Karpas-422 (cell line): ENCODE measurements at places on chromosomes 6 and 20.

GRCh38 chr6:95785785-95786184, 208.4 kb downstream of the MANEA start:
- no peaks in the 10 kb centered on the region for H3K36me3 ChIP-seq
- H3K27ac ChIP-seq = no peak overlapping the region
- no peak overlapping the region for H3K4me3 ChIP-seq
- H3K4me1 ChIP-seq = no peaks in the 10 kb centered on the region

- peak; percentile 61 for DNase-seq
- no peaks in the 10 kb centered on the region for H3K27me3 ChIP-seq
- H3K4me1 ChIP-seq = no peaks in the 10 kb centered on the region
- H3K27ac ChIP-seq = no peak overlapping the region
- no peaks in the 10 kb centered on the region for H3K36me3 ChIP-seq
These were observed 37.7 kb upstream of the SLC4A11 start for GRCh38 chr20:3276680-3277015.

DNA sequence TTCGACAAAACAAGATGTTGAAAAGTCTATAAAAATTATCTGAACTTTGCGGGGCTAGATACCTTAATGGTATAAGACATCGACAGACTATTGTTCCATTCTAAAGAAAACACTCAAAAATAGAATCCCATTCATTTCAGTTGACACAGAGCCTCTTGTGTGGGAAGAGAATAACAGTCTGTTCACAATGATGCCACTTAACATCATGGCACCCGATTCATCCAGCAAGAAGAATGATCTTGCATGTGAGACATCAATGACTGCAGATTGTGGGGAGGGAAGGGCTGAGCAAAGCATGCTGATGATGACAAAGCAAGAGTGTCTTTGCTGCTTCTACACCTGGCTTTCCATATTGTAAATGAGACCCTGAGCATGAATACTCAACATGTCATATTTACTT, 49.7 kb upstream of the ARMH2 start:
- H3K4me1 ChIP-seq = no peaks in the 10 kb centered on the region
- no peak overlapping the region for H3K27ac ChIP-seq
- H3K27me3 ChIP-seq = no peaks in the 10 kb centered on the region
- DNase-seq = no peak

GRCh38 chr6:147448775-147449174, 59.7 kb upstream of the SAMD5 start:
- no peak overlapping the region for H3K4me3 ChIP-seq
- H3K27me3 ChIP-seq = no peaks in the 10 kb centered on the region
- H3K36me3 ChIP-seq = no peaks in the 10 kb centered on the region
- no peak for DNase-seq
- H3K4me1 ChIP-seq = peaks cover 12% of the 10 kb centered on the region
- no peak overlapping the region for H3K27ac ChIP-seq

DNA sequence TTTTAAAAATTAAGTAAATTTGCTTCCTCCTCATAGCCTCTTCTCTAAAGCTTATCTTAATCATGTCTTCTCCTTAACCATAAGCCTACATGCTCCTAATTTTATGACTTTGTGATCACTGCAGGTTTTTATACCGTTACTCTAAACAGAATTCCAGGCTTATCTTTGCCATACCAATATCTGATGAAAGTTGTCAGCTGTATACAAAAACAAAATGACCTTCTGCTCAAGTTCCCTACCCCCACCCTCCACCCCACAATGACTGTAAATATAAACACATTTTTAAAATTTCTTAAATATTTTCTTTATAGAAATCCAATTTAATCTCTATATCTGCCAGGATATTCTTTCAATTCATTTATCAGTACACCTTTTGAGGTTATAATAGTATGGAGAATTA, 60.5 kb upstream of the SGK1 start:
- no peaks in the 10 kb centered on the region for H3K36me3 ChIP-seq
- H3K27ac ChIP-seq = no peak overlapping the region
- H3K27me3 ChIP-seq = no peaks in the 10 kb centered on the region
- no peak overlapping the region for H3K4me3 ChIP-seq
- peaks cover 6% of the 10 kb centered on the region for H3K4me1 ChIP-seq

GRCh38 chr6:38350942-38351341, 288.8 kb downstream of the BTBD9 start:
- H3K4me3 ChIP-seq = no peak overlapping the region
- H3K27ac ChIP-seq = no peak overlapping the region
- H3K27me3 ChIP-seq = no peaks in the 10 kb centered on the region
- no peak for DNase-seq
- H3K36me3 ChIP-seq = no peaks in the 10 kb centered on the region
- no peaks in the 10 kb centered on the region for H3K4me1 ChIP-seq

DNA sequence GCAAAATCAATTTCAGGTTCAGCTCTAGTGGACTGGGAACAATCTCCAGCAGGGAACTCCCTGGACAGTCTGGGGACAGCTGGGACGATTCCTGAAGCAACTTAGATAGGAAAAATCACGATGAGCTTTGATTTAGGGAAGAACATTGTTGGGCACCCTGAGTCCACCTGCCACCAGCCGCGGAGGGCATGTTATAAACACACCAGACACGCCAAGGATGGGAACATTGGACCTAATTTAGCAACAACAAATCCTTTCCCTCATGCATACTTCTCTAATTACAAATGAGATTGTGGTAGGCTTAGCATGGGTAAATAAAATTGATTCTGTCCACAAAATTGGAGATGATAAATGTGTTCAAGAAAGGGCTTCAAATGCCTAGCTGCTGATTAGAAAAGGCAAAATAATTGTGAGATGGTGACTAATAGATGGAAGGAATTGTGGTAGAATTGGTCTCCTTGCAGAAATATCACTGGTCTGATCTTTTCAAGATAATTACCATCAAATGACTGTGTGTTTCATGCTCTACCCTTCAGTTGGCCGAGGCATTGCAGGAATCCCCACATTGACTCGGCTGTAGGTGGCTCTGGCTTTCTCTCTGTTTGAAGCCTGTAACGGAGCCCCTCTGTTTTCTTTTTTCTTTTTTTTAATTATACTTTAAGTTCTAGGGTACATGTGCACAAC, 6.1 kb upstream of the NANP start:
- DNase-seq = no peak
- peaks cover 7% of the 10 kb centered on the region for H3K36me3 ChIP-seq
- H3K4me1 ChIP-seq = peaks cover 4% of the 10 kb centered on the region
- no peak overlapping the region for H3K27ac ChIP-seq
- no peaks in the 10 kb centered on the region for H3K27me3 ChIP-seq

DNA sequence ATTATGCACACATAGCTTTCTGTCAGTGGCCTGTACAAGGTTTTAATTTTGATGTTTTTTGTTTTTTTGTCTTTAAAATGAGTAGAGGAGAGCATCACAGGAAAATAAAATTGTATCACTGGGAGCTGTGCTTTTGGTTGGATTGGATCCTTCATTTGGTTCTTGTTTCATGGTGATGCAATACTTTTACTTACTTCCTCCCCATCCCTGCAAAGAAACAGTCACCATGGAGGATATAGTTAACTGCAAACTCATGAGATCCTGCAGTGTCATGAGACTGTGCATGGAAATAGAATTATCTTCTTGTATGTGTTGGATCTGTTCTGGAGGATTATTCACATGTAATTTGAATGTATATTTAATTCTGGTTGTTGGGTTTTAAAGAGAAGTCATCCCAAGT, 122.3 kb downstream of the JARID2 start:
- no peaks in the 10 kb centered on the region for H3K27me3 ChIP-seq
- DNase-seq = no peak
- H3K27ac ChIP-seq = no peak overlapping the region
- no peaks in the 10 kb centered on the region for H3K36me3 ChIP-seq
- H3K4me3 ChIP-seq = no peak overlapping the region
- no peaks in the 10 kb centered on the region for H3K4me1 ChIP-seq

DNA sequence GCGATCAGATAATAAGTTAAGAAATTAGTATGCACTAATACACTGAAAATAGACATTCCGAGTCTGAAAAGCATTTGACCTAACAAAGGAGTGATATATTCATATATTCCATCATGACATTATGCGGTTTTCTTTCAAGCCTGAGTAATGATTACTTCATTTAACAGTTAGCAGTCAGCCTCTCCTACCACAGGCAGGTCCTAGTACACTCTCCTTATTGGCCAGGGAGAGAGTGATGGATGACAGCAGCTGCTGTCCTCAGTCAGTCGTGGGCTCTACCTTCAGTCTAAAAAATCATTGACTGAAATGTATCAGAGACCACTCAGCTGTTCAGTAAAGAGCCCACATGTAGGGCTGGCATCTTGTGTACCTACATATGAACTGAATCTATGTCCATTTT, 33.2 kb upstream of the VGLL2 start:
- H3K4me3 ChIP-seq = no peak overlapping the region
- H3K36me3 ChIP-seq = no peaks in the 10 kb centered on the region
- H3K27ac ChIP-seq = no peak overlapping the region

- H3K27me3 ChIP-seq = no peaks in the 10 kb centered on the region
- H3K4me1 ChIP-seq = 0 out of 2 replicates have a peak, but pooled peaks cover 3% of the 10 kb centered on the region
- H3K4me3 ChIP-seq = no peak overlapping the region
- no peaks in the 10 kb centered on the region for H3K36me3 ChIP-seq
These were observed 8.8 kb upstream of the SRSF6 start for GRCh38 chr20:43448748-43449535.

DNA sequence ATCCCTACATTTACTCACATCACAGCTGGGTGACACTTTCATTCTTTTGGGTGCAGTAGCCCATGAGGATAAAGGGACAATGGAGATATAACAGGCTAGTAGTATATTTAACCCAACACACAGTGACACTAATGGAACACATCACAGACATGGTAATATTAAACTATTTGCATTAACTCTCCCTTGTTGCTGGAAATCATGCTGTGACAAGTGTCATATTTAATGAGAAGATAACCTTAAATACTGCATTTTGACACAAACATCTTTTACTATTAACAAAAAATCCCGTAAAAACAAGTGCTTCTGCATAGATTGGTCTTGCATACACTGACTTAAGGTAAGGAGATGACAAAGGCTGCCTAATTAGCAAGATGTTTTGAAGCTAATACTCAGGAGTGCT, 45.5 kb downstream of the CNR1 start:
- H3K4me1 ChIP-seq = no peaks in the 10 kb centered on the region
- no peak overlapping the region for H3K4me3 ChIP-seq
- H3K27me3 ChIP-seq = 0 out of 2 replicates have a peak, but pooled peaks cover 2% of the 10 kb centered on the region
- H3K36me3 ChIP-seq = no peaks in the 10 kb centered on the region

DNA sequence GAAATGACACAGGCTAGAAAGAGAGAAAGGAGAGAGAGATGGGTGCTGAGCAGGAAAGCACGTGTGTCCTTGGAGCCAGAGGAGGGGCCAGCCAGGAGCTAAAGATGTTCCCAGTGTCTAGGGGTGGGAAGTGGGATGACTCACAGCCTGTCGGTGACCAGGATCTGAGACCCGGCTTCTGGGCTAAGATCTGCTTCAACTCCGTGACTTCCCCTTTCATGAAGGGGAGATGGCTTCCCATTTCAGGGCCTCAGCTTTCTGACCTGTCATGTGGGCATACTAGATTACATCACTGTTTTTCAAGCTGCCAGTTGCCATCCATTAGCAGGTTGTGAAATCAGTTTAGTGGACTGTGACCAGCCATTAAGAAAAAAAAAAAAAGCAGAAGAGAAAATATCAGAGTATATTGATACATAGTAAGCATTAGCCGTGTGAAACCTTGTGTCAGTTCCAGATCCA, 5.4 kb downstream of the TGM3 start:
- H3K36me3 ChIP-seq = no peaks in the 10 kb centered on the region
- no peaks in the 10 kb centered on the region for H3K27me3 ChIP-seq
- H3K4me1 ChIP-seq = peaks cover 9% of the 10 kb centered on the region
- no peak overlapping the region for H3K4me3 ChIP-seq

DNA sequence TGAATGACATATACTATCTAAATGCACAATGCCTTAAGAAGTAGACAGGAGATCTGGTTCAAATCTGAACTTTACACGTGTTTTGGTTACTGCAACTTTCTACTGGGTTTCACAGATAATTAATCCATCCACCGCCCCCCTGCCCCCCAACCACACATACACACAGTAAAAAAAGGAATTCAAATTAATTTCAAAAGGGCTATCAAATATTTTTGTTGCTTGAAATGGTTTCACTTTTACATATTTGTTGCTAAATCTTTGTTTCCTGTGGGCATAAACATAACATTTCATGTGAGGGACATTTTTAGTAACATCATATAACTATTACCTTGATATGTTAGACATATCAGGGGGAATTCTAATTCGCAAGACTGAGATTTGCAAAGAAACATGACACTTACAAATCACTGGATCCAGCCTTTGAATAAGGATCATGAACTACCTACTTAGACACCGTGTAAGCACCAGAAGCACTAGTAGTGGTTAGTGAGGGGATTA, 7.5 kb downstream of the NEDD9 start:
- no peak overlapping the region for H3K27ac ChIP-seq
- no peaks in the 10 kb centered on the region for H3K4me1 ChIP-seq
- H3K36me3 ChIP-seq = no peaks in the 10 kb centered on the region
- no peak for DNase-seq

GRCh38 chr20:53692465-53693067, 98.9 kb upstream of the ZNF217 start:
- no peak for DNase-seq
- no peaks in the 10 kb centered on the region for H3K27me3 ChIP-seq
- H3K27ac ChIP-seq = no peak overlapping the region
- no peak overlapping the region for H3K4me3 ChIP-seq

DNA sequence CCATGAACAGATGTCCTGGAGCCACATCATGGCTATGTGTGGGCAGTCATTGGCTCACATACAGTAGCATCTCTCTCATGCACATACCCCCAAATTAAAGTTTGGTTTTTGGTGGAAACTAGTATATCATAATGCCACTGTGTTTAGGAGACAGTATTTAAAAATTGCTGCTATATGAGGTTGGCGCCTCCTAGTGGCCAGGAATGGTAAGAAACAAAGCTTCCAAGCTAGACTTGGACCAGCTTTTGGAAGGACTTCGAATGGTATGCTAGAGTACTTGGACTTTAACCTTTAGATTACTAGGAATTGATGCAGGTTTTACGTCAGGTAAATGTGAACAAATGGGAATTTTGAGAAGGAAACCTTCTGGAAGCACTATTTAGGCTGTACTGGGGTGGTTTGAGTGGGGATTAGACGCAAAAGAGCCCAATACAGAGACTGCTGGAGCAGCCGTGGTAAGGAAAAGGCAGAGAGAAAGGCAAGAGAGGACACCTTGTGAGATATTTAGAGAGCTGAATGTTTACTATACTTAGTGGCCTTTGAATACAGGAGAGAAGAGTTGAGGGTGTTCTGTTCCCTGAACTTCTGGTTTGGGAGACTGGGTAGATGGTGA, 23.8 kb downstream of the PRSS35 start:
- H3K27ac ChIP-seq = no peak overlapping the region
- no peaks in the 10 kb centered on the region for H3K36me3 ChIP-seq
- DNase-seq = peak; percentile 82
- H3K4me3 ChIP-seq = no peak overlapping the region

DNA sequence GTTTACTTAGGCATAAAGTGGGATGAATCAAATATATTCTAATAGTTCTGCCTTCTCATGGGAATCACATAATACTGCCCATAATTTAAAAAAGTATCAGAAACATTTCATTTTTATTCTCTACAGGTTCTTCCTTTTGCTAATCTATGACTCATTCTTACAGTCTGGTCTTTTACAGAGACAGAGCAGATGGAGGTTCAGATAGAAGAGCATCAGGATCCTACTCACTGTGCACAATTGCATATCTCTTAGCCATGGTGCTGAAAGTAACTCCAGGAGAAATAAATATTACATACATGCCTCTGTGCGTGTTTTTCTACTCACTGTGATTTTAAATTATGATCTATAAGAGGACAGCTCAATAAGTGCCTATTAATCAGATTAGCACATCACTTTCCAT, 16.3 kb upstream of the OR2B6 start:
- H3K36me3 ChIP-seq = no peaks in the 10 kb centered on the region
- no peaks in the 10 kb centered on the region for H3K27me3 ChIP-seq
- no peak overlapping the region for H3K4me3 ChIP-seq
- no peaks in the 10 kb centered on the region for H3K4me1 ChIP-seq
- no peak overlapping the region for H3K27ac ChIP-seq
- no peak for DNase-seq
